ENCODE measurements at places on chromosomes 7 and 10.

DNA sequence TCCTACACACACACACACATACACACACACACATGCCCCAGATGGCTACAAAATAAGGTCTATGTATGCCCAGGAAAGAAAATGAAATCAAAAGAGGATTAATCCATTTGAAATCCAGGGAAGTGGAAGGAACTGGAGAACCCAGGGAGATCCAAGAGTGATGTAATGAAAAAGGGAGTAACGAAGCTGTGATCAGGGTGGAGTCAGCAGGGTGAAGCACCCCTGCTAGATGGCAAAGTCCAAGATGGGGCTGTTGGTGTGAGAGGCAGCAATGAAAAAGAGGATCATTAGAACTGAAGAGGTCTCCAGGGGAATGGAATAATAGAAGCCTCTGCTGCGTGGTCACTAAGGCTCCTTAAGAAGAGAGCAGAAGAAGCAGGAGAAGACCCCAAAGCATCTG is 43.6 kb upstream of the IL6 start:
- no peak for DNase-seq

GRCh38 chr10:128625926-128626325 is 499.7 kb upstream of the MKI67 start:
- no peak for DNase-seq

GRCh38 chr10:35783305-35783838 is 141.3 kb upstream of the FZD8 start:
- no peak for DNase-seq

- DNase-seq: no peak
Measured at GRCh38 chr10:79346012-79346340, 1.3 kb upstream of the PPIF start.

- DNase-seq: no peak
Measured at GRCh38 chr7:75039166-75039565, 34.4 kb downstream of the RCC1L start.

GRCh38 chr10:79238158-79238520 is 109.1 kb upstream of the PPIF start:
- DNase-seq: no peak

- DNase-seq: no peak
Measured at GRCh38 chr7:121003986-121004685, 15.6 kb downstream of the CPED1 start.

Measured in stimulated activated CD4-positive, alpha-beta T cell treated with anti-CD3 and anti-CD28 coated beads, Interleukin-12 subunit alpha, Interleukin-12 subunit beta, amount 100 ng/mL, for 24 hours (primary cell).